ENCODE measurements at places on chromosomes 2 and 18.

- no peak for DNase-seq
These were observed 77.2 kb upstream of the SLC38A11 start for GRCh38 chr2:165032559-165032958.

GRCh38 chr2:190640117-190640516 is 8.8 kb upstream of the NAB1 start:
- DNase-seq = no peak

GRCh38 chr2:238968616-238969384 is 120.9 kb downstream of the TWIST2 start:
- no peak for DNase-seq

- peak; percentile 42 for DNase-seq
These were observed 101.8 kb downstream of the XRCC5 start for GRCh38 chr2:216210701-216211540.

GRCh38 chr2:37500031-37500430 is 155.6 kb downstream of the QPCT start:
- peak; percentile 64 for DNase-seq

DNA sequence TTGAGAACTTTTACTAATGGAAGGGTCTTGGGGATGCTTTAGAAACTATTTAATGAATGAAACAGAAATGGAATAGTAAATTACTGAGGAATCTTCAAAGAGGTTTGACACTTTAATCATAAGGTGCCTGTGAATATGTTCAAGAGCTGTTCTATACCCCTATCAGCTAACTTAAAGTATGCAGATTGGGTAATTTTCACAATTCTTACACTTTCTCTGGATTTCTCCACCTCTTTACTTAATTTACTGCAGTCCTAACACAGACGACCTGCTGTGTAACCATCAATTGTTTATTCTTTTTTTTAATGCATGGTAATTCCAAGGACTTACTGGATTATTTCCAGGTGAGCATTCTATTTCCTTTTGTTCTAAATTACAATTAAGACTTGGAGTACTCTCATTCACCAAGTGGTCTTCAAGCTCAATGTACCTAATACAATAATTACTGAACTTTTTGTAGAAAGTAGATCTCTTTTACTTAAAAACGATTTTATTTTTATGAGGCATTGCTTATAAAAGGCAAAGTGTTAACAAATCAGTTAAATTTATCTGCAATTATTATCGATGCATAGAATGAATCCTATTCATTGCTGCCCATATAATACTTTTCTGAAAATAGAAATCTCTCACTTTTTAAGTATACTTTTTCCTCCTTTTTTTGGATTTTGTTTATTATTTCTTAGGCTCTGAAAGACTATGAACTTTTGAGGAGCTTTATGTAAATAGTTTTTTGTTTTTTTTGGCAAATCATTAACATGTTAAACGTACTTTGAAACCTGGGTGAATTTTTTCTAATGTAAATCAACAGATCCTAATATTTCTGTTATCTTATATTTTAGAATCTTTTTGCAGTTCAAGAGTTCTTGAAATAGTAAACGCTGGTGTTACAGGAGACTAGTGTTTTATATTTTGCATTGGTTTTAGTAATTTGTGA is 5.5 kb downstream of the VSNL1 start:
- no peak for DNase-seq

DNA sequence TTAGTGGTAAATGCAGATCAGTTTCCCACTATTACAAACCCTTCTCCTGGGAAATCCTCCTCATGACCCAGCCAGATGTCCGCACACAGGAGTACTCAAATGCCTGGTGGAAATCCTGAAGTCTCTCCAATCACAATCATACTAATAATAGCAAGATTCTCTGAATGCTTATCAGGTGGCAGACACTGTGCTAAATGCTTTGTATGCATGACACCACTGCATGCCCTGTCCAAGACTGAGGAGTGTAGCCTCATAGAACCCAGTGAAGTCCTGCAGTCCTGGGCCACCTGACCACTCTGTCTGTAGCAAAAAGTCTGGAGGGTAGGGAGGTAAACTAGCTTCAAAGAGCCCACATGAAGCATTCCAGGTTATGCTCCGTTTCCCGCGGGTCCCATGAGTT is 434.8 kb upstream of the CHST9 start:
- no peak for DNase-seq

DNA sequence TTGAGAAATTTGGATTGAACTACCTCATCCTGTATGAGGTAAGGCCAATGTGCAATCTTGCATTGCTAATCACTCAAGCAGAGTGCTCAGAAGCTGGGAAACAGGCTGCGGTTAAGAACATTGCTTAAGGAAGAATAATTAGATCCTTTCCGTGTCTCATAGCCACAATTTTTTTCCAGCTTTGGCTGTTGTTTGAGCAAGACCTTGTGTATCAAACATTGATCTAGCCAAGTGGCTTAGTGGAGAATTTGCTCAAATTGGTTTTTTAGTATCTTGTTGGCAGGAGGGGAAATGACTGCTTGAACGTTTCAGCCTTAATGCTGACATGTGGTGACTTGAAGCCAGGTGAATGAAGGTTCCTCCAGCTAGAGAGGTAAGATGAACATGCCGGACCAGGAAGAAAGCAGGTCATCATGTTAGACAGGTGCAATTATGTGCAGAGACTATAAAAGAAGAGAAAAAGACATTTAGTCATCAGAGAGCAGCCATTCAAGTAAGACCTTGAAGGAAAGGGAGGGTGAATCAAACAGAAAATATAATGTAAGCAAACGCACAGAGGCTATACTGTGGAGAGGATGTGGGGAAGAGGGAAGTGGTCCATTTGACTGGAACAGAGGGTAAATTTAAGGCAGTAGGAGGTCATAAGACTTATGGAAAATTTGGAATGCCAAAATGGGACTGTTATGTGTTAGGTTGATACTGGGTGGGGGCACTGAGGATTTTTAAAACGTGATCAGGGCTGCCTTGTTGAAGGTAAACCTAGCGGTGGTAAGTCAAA is 98.9 kb upstream of the CYP1B1 start:
- DNase-seq = peak; percentile 99

DNA sequence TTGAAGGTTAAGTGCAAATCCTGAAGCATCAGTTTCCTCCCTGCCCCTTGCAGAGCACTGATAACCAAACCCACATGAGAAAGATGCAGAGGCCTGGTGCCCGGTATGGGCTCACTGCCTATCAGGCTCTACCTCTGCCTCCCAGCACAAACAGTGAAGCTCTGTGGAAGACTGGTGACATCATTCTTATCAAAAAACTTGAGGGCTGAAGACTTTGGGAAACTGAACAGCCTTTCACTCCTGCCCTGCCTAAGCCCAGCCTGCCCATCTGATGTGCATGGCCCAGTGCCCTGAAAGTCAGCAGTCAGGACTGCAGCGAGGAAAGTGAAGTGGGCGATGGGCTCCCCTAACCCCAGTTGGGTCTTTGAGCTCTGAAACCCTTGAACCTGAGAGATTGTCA is 174.8 kb upstream of the ARL4C start:
- DNase-seq = no peak

DNA sequence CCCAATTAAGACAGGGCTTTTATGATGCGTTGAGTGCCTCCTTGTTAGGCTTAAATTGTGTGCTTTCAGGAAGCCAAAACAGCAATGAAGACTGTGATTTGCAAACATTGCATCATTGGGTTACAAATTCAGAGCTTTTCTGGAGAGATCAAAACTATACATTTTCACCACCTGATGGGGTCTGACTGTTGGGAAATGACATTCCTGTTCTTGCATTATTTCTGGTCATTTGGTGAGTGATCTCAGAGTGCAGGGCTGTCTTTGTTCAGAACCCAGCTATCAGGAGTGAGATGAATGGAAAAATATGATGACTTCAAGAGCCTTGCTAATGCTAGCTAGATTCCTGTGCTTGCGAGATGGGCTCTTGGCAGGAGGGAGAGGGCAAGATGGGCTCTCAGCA is 39.1 kb downstream of the SH3RF3 start:
- peak; percentile 79 for DNase-seq

GRCh38 chr2:98935777-98936352 is at the start of gene CRACDL:
Gene CRACDL, minus strand, starts transcription at chr2:98936225. Its CDS starts 89,425 bp downstream, at chr2:98846800.
- DNase-seq = no peak

DNA sequence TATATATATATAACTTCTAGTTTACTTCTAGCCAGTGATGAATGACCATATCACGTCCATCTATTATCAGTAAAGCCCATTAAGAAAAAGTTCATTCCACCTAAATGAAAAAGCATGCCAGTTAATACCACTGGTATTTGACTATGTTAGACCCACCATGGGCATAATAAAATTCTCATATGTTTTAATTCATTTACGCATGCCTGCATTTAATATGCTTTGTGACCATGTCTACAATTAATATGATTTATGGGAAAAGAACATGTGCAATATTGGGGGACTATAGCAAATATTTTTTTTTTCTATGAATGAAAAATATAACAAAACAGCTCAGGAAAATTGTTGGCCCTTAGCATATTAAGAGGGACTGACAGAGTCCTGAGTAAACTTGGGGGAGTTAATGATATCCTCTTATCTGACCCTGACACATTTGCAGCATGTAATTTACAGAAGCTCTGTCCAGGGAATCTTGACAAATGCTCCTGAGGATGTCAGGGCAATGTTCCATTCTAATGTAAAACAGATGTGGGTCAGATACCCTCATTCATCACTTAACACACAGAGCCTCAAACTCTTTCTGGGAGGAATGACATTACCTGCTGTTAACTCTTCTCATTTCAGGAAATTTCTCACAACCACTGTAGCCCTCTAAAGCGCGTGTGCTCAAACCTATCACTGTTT is 90.6 kb downstream of the PAX3 start:
- DNase-seq = peak; percentile 45

- DNase-seq = no peak
These were observed 49.0 kb upstream of the SP3 start for GRCh38 chr2:174014011-174014698.

- no peak for DNase-seq
These were observed 32.4 kb upstream of the CCDC150 start for GRCh38 chr2:196607073-196607472.

GRCh38 chr2:241866790-241867645 is 2.5 kb upstream of the RTP5 start:
- DNase-seq = no peak

DNA sequence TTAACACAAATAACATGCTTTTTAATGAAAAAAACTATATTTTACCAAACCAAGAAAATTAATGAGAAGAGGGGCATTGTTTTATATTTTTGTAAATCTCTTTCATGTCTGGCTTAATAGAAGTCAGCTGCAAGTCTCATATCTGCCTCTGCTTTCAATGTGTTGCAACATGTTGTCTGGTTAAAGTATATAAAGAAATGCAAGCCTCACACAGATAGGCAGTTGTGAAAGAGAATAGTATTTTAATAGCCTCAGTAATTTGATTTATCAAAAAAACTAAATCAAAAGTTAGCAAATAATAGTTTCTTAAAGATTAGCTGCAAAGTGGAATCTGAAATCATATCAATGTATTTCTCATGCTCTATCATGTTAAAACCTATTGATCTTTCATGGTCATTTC is 52.9 kb upstream of the NCOA1 start:
- DNase-seq = peak; percentile 52

GRCh38 chr2:40809156-40809555 is 357.3 kb upstream of the SLC8A1 start:
- DNase-seq = no peak

DNA sequence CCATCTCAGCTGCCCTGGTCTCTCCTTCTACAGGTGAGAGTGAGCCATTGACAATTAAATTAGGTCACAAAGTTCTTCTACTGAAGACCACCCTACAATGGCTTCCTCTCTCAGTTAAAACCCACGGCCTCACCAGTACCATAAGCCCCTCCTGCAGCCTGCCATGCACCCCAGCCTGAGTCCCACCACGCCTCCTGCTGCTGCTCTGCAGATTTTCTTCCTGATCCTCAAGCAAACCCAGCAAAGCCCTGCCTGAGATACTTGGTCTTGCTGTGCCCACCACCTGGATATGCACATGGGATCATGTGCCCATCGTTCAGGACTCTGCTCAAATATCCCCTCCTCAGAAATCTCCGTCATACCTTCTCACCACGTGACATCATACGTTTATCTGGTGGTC is 696.6 kb downstream of the RNF144A start:
- no peak for DNase-seq

DNA sequence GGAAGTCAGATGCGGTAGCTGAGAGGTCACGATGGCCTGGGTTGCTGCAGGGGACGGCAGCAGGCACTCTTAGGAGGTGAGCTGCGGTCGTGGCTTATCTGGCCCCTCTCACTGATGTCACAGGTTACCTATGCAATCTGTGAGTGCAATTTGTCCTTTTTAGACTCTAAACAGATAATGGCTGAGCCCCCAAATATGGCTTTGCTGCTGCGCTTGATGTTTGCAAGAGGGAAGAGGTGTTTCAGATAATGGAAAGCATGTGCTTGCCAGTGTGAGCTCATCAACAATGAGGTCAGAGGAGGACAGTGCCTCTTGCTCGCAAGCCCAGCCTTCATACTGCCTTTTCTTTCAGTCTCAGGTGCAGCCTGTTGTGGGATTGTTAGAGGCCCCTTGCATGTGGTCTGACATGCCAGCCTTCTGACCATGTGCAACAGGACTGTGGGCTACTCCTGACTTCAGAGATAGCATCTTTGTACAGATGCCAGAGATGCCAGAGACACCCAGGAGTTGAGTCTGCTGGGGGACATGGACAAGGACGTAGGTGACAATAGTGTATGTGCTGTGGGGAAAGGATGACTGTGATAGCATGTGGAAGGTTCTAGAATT is 151.3 kb downstream of the TANC1 start:
- peak; percentile 36 for DNase-seq

- DNase-seq = no peak
These were observed 70.4 kb downstream of the RHBDD1 start for GRCh38 chr2:226906163-226906693.

GRCh38 chr18:36734596-36734995 is 94.2 kb downstream of the TPGS2 start:
- no peak for DNase-seq

DNA sequence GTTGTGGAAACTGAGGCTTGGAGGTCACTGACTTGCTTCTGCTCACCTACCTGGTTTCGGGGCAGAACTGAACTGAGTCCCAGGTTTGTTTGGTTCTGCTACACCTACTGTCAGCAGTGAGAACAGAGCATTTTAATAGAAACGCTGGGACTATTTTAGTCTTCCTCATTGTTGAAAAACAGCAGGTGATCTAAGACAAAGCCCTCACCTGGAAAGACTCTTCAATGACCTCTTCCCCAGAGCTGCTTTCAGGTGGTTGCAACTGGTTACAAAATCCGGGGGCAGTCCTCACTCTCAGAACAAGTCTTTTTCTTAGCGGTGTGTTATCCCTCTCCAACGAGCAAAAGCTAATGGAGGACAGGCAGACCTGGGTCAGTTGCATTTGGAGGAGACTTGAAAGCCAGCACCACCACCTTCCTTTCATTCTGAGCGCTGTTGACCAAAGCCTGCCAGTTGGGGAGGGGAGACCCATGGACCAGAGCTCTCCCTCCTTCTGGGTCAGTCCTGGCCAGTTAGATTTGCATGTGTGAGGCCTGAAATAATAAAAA is 217.0 kb downstream of the NCK2 start:
- DNase-seq = no peak

DNA sequence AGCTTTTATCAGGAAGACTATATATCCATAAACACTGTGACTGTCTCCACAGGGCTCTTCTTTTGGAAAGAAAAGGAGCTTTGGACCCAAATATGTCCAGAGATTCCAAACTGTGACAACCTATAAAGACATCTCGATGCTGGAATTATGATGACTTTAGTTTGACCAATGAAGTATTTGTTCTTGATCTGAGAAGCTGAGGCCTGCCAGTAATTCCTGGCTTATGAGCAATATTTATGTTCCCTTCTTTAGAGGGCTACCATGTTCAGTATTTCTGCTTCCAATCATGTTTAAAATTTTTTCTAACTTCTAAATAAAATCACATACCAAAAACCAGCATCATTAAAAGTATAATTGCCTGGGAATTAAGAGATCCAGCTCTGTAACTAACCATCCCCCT is 41.1 kb downstream of the FEZ2 start:
- DNase-seq = peak; percentile 87

- no peak for DNase-seq
These were observed 4.0 kb downstream of the FAM117B start for GRCh38 chr2:202638721-202639120.

Data from fibroblast of upper back skin (primary cell).